H4 (cell line): ENCODE measurements at places on chromosomes 4 and X. TPM values are rescaled to one million over a fixed set of nuclear protein-coding genes. Genes with fewer than 3 reads are reported as not detected.

Gene HAND2
- 0.06 and 1.2 TPM in 2 replicates for total RNA-seq

Gene EDNRA
- total RNA-seq = not detected in 2 replicates

Gene SMR3B
- not detected in 2 replicates for total RNA-seq

Gene PCYT1B
- total RNA-seq = 0.10 and 0.46 TPM in 2 replicates

Gene ZNF141
- 0.90 and 1.2 TPM in 2 replicates for total RNA-seq

- no peak for DNase-seq
Observed at GRCh38 chr4:101066626-101067170, 280.6 kb downstream of the PPP3CA start.

DNA sequence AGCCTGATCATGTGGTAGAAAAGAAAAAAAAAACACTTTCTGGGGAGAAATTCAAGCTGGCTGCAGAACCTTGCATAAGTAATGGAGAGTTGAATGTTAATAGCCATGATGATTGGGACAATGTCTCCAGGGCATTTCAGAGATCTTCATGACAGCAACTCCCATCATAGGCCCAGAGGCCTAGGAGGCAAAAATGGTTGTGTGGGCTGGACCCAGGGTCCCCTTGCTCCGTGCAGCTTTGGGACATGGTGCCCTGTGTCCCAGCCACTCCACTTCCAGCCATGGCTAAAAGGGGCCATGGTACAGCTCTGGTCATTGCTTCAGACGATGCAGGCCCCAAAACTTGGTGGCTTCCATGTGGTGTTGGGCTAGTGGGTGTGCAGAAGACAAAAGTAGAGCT is 1170.9 kb downstream of the C4orf33 start:
- DNase-seq = no peak

DNA sequence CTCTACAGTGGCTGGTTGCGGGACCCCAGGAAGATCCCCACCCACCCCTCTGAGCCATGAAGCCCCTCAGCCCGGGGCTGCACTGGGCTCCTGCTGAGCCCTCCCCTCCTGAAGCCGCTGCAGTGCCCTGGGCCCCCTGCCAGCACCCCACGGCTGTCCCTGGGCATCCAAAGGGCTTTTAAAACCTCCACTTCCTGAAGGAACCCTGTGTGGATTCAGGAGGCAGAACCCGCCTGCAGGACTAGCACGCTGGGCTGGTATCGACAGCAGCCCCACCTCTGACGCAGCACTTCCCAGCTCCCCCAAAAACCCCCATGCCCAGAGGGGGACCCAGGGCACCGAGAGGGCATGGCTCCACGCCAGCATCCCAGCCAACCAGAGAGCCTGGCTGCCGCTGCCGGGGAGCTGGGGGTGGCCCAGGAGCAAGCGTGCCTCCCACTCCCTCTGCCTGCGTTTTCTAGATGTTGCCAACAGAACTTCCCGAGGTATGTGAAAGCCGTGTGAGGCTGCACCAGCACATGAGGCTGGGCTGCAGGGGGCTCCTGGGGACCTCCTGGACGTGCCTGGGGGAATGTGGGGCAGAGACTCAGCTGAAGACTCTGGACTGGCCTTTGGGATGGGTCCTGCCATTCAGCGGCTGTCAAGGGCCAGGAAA is 6.3 kb downstream of the MXD4 start:
- DNase-seq = peak; percentile 77

DNA sequence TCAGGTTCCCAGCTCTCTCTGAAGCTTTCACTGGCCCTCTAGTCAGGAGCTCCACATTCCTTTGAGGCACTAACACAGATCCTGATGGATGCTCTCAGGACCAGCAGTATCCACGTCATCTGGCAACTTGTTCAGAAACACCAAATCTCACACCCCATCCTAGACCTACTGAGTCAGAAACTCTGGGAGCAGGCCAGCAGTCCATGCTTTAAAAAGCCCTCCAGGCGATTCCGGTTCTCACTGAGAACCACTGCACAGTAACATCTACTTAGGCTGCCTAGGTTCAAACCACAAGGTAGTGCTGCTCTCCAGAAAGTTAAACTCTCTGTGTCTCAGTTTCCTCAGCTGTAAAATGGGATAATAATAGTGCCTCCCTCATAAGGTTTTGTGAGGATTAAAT is 55.3 kb downstream of the CCDC158 start:
- DNase-seq = no peak

DNA sequence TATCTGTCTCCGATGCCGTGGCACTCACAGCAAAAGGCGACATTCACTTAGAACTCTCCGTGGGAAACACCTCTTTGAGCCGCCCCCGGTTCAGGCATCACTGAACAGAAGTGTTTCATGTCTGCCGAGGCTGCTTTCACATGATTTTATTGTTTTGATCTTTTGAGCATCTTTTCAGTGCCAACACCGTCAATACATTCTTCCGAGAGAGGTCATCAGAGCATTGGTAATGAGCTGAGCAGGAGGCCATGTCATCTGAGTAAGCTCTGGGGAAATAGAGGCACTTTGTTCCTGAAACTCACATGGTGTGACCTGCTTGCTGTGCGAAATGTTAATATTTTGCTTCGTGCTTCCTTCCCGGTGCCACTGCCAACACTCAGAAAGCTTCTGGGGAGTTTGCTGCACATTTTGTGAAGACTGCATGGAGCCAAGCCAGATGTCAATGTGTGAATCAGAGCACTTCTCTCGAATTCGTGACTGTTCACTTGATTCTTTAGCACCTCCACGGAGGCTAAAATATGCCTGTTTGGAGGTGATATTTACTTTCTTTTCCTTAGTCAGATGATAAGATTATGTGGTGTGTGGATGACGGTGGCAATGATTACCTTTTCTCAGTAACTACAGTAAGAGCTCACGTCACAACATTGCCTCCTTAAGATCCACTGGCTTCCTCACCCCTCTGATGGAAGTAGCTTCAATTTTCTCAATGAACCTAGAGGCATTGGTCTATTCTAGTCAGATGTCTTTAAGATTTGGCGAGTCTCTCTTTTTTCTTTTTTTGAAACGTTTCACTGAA is 222.3 kb upstream of the HS3ST1 start:
- DNase-seq = no peak

DNA sequence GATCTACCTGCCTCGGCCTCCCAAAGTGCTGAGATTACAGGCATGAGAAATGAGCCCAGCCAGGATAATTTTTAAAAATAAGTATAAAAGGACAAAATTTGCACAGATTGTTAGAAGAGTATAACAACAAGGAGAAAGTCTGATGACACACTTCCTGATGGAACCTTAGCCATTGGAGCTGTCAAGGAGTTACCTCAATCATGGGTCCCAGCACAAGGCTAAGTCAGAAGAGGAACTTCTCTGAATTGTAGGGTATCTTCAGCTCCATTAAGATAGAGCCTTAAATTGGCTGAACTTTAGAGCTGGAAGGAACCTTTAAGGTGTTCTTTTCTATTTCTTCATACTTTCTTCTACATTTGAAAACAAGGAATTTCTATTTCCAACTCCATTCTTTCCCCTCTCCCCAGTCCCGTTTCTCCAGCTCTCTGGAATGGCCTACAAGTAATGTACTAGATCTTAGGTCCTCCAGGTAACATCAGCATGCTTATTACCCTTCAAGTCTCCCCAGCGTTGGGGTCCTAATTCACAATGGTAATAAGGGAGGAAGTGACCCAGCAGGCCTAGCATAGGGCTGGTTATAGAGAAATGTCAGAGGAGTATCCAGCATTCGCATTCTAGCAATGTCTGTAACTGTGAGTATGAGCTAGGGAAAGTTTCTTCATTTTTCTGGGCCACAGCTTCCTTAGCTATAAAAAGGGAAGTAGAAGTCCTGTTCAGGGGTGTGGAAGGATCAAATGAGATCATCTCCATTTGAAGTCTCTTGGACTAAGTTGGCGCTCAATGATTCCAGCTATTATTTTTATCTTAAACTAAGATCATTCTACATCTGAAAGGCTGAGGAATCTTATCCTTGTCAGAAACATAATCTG is 18.5 kb upstream of the RBPJ start:
- DNase-seq = no peak

GRCh38 chr4:38774181-38774955 is 8.4 kb downstream of the TLR10 start:
- DNase-seq = no peak

GRCh38 chrX:109155161-109155560 is 326.7 kb downstream of the GUCY2F start:
- DNase-seq = no peak

GRCh38 chrX:73647632-73648322 is 84.8 kb downstream of the CHIC1 start:
- no peak for DNase-seq

- DNase-seq = peak; percentile 11
Observed at GRCh38 chr4:98996056-98996764, 689 bp downstream of the METAP1 start.
